ENCODE measurements at places on chromosomes 7 and 10.

- DNase-seq, result no peak
Measured at GRCh38 chr7:99129536-99129935, 14.4 kb downstream of the SMURF1 start.

GRCh38 chr7:3955026-3955425 is 654.0 kb downstream of the SDK1 start:
- DNase-seq, result no peak

DNA sequence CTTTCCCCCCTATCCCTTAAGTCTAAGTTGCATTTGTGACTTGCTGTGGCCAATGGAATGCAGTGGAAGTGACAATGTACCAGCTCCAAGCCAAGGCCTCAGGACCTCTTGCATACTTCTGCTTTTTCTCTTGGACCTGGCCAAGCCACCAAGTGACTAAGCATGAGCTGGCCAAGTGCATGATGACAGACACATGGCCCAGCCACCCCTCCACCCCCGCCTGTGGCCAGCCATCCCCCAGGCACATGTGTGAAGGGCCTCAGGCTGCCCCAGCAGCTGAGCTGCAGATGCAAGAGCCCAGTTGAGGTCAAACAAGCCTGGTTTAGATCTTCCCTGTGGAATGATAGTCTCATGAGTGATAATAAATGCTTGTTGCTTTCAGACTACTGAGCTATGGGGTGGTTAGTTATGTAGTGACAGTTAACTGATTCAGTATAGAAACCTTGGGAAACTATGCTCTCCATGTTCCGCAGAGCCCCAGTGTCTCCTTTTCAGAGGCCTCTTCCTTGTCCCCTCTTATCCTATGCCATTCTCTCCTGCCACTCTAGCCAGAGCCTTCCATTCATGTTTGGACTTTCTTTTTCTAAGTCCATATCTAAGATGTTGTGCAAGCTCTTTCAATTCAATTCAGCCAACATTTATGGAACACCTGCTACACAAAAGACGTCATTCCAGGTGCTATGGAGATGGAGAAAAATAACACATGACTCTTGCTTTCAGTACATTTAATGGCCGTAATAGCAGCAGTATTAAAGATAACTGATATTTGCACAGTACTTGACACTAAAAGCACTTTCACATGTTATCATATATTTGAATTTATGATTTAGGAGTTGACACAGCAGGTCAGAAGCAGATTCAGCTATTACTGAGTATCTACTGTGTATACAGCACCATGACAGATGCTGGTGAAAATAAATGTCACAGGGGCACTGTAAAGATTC is 55.5 kb upstream of the LOXL4 start:
- peak; percentile 35 for DNase-seq

DNA sequence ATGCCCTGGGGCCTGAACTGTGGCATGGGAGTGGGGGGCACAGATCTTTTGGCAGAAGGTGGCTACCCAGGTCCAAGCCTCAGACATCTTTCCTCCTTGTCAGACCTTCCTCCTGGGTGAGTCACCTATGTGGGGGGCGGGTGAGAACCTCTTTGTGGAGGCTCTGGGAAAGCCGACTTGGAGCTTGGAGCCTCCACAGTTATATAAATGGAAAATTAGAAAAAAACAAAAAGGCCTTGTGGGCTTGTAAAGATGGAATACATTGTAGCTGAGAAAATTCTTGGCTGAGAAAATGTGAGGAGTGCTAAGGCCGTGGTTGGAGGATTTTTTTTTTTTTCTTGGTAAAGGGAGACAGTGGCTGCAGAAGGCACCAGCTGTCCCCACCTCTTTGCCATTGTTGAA is 292.5 kb downstream of the CCDC3 start:
- no peak for DNase-seq

DNA sequence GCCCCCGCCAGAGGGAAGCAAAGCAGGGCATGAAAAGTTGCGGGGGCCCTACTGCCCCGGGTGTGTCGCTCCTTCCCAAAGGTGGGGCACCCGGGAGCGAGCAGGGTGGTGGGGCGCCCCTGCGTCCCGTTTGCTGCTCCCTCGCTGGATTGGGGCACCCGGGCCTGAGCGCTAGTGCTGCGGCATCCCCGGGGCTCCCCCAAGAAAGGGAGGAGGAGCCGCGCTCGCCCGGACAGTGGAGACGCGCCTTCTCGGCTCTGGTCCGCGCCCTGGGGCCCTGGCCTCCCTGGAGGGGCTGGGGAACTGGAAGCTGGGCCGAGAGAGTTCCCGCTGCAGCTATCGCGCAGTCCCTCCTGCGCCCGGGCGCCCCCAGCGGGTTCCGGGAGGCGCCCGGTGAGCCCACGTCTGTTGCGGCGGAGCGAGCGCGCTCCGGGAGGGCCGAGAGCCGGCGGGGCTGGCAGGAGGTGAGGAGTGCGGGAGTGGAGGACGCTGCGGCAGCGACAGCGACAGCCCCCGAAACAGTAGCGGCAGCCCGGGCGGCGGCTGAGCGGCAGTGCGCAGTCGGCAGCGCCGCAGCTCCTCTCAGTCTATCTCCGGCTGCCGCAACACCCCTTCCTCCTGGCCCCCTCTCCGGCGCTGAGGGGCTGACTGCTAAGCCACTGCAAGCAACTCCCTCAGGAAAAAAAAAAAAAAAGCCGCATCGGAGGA is 504 bp upstream of the BMPER start:
- DNase-seq, result no peak

DNA sequence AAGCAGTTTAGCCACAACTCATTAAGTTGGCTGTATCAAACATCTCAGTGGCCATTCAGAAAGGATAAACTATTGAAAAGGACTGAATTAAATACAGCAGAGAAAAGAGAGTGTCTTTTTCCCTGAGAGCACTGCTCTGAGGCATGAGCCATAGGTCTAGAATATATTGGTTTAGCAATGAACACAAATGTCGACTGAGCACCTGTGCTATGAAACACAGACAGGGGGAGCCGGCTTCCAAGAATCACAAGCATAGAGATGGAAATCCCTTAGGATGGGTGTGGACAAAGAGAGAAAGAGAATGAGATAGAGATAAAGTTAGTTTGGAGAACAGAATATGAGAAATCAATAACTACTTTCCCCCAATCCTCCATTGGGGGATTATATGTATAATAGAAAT is 54.8 kb downstream of the DGKI start:
- no peak for DNase-seq

DNA sequence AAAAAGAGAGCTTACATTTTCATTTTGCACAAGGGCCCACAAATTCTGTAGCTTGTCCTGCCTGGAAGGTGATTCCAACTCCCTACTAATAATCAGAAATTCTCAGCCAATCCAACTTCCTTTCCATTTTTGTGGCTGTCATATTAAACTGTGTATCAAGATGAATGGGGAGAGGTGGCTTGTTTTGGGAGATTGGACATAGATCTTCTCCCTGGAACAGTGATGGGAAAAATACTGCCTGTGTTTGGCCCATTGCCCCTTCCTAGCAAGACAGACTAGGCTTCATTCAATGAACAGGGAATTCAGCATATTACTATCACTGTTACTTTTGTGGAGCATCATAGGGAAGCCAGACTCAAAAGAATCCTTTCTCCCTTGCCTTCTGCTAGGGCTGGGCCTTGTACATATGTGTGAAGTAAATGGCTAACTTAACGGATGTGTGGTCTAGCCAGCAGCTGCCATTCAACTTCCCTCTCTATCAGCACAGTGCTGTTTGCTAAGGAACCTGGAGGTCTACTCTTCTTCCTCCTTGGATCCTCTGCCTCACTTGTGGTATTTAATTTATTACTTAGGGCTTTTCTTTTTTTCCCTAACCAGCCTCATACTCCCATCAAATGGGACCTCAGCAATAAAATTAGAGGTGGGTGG is 326.0 kb downstream of the BICC1 start:
- no peak for DNase-seq

DNA sequence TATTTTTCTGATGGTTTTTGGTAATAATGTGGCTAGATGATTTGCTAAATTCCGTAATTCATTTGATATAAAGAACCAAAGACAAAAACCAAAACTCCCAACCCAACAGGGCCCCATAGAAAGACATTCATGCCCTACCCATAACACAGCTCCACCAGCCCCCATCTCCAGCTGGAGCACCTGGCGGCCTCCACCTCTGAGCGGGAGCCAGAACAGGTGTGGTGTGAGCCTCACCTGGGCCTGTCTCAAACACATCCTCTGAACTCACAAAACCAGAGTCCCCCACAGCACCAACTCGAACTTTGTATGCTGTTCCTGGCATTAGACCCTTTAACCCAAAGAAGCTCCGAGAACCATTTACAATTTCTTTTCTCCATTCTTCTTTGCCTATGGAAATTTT is 36.5 kb upstream of the LAMB4 start:
- DNase-seq, result no peak
